ENCODE measurements at places on chromosomes 7 and 10.

DNA sequence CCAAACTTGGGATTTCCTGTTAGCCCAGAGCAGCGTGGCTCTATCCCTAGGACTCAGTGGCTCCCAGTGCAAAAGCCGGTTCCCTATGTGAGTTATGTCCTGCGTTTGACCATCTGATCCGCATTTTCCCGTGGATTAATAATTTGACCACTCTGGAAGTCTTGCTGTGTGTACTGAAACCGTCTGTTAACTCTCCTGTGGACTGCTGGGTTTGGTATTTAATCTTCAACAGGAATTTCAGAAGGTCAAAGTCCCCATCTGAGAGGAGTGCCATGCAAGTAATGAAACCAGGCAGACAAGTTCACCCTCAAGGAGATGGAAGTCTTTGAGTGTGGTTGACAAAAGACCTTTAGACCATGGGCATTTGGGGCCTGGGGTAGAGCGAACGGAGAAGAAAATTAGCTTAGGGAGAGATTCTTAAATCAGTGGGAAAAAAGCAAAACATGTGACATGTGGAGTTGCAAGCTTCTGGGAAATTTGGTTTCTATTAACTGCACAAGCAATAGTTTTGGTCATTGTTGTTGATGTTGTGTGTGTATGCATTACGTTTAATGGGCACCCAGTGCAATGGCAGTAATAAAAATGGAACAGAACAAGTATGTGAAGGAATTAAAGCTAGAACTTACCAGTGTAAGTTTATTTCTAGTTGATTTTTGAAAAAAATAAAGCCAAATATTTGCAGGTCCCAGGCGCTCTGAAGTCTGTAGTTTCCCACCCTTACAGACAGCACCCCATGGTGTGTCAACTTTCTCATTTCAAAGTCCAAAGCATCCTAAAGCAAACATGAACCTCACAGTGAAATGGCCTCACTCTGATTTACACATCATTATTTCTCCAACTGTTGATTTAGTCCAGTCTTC lies 38.2 kb downstream of the LYZL1 start:
- no peak for DNase-seq

DNA sequence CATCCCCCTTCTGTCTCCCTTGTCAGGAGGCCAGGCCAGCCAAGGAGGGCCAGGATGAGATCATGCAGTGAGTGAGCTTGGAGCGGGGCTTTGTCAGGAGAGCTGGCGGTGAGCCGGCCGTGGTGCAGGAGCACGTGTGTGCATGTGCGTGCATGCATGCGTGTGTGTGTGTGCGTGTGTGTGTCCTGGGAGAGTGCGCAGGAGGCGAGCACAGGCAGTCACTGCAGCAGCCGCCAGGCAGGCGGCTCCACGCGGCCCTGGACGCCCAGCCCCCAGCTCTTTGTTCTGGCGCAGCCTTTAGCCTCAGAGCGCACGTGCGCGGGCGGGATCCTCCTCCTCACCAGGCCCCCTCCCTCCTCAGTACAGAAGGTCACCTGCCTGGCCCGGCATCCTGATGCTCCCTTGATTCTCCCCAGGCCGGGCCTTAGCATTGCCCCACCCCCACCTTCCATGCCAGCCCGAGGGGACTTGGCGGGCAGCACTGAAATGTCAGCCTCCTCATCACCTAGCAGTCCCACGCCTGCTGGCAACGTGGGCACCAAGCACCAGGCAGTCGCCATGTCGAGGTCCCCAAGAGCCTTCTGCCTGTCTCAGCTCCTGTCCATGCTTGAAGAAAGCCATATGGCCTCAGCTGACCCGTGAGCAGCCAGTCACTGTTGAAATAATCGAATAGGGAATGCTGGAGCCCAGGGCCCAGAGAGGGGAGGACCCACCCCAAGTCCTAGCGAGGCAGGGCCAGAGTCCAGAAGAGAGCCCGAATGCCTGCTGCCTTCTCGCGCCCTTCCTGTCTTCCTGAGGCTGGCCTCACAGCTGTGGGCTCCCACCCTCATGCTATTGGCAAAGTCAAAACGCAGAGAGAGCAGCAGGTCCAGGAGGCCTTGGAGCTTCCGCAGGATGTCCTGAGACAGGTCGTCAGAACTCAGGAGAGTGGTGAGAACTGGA lies 125.9 kb upstream of the PPIF start:
- DNase-seq = peak; percentile 65

DNA sequence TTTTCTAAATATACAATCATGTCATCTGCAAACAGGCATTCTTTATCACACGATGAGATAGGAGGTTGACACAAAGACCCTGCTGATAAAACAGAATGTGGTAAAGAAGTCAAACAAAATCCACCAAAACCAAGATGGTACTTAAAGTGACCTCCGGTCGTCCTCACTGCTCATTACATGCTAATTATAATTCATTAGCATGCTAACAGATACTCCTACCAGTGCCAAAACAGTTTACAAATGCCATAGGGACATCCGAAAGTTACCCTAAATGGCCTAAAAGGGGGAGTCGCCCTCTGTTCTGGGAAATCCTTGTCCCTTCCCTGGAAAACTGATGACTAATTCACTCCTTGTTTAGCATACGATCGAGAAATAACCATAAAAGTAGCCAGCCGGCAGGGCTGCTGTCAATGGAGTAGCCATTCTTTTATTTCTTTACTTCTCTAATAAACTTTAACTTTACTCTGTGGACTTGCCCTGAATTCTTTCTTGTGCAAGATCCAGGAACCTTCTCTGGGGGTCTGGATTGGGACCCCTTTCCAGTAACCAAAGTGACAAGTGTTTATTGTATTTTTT lies 126.6 kb downstream of the CCDC71L start:
- no peak for DNase-seq

- DNase-seq = no peak
Observed at GRCh38 chr10:88962336-88962735, 9.8 kb upstream of the ACTA2 start.

- no peak for DNase-seq
Observed at GRCh38 chr7:150406567-150407421, 27.7 kb downstream of the ZNF775 start.

GRCh38 chr10:11147722-11148121 lies 130.1 kb downstream of the CELF2 start:
- no peak for DNase-seq

GRCh38 chr7:148191391-148192065 lies 399.0 kb upstream of the C7orf33 start:
- DNase-seq = no peak

All from H9 (cell line).